ENCODE measurements at places on chromosomes 7 and 10.

DNA sequence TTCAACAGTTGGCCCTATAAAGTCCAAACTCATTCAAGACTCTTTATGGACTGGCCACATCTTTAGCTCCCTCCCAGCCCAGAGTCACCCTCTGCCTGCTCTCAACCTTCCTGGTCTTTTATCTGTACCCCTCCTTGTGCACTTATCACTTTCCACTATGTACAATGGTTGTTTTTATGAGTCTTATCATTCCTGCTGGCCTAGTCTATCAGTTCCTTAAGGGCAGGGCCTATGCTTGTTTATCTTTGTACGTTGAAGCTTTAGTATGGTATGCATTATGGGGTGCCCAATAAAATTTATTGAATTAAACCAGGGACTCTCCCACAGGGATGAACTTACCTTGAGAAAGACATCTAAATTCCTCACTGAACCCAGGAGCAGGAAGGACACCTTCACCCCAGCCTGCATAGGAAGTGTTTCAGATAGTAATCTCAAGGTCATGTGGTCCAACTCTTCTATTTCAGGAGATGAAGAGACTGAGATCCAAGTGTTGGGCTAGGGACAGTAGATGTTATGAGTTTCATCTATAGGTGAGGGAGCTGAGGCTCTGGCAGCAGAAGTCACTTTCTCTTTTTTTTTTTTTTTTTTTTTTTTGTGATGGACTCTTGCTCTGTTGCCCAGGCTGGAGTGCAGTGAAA, 13.3 kb upstream of the PDCD4 start:
- no peak for DNase-seq

DNA sequence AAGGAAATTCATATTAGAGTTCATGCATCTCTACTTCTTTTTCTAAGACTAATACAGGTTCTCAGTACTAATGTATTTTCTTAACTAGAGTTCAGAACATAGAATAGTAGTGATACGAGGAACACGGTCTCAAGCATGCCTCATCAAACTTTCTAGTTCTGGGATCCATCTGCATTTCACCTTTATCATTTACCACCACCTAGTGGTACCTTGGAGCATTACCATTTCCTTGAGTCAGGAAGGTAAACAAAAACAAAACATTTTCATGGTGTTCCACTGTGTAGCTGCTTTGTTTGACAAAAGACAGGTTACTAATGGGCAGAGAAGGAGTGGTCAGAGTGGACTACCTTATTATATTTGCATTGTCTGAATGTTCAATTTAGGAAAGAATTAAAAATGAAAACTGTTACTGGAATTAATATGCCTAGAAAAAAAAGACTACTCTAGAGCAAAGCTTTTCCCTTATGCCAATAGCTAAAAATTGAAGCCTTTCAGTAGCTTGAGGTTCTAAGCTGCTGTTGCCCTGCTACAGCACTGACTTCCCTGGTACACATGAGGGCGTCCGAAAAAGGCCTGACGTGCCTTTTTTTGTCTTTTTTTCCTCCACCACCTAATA, 44.5 kb downstream of the STARD3NL start:
- DNase-seq: no peak

DNA sequence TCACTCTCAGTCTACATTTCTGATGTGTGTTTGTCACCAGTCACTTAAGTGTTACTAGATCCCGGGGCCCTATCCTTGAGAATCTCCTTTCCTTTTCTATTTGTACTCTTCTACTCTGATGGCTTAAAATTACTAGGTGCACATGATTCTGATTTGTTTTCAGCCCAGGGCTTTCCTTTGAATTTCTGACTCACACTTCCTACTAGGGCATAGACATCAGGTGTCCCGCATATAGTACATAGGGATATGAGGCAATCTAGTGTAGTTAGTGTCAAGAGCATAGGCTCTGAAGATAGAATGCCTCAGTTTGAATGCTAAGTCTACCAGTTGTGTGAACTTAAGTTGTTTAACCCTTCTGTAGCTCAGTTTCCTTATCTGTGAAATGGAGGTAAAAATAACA, 49.4 kb upstream of the LRRN3 start:
- no peak for DNase-seq

- DNase-seq: no peak
These were observed 175.9 kb downstream of the PTN start for GRCh38 chr7:137167609-137168008.

DNA sequence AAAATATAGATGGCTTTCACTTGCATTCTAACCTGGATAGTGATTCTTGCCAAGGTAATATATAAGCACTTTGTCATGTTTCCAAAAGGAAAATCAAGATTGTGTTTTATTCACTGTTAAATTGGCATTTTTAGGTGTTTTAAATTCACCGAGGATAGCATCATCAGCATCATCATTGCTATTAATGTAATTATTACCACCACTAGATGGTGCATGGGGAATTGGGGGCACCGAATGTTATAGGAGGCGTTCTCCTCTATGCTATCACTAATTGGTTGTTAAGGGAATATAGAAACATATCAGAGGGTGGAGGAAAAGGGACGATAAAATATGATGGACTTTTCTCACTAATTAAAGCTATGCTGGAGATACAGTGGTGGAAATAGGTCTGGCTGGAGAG, 95.5 kb downstream of the CELF2 start:
- DNase-seq: no peak

DNA sequence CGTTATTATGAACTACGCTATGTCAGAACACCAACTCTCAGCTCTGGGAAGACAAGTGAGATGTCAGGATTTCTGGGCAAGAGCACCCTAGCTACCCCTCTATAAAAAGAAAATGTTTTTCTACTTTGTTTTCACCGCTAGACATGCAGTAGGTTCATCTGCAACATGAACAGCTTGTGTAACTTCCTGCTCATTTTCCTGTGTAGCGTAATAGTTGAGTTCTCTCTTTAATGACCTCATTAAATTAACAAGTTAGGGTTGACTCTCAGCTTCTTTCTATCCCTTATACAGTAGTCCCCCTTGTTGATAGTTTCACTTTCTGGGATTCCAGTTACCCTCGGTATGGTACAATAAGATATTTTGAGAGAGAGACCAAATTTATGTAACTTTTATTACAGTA, 329.4 kb upstream of the ZNF32 start:
- DNase-seq: no peak

DNA sequence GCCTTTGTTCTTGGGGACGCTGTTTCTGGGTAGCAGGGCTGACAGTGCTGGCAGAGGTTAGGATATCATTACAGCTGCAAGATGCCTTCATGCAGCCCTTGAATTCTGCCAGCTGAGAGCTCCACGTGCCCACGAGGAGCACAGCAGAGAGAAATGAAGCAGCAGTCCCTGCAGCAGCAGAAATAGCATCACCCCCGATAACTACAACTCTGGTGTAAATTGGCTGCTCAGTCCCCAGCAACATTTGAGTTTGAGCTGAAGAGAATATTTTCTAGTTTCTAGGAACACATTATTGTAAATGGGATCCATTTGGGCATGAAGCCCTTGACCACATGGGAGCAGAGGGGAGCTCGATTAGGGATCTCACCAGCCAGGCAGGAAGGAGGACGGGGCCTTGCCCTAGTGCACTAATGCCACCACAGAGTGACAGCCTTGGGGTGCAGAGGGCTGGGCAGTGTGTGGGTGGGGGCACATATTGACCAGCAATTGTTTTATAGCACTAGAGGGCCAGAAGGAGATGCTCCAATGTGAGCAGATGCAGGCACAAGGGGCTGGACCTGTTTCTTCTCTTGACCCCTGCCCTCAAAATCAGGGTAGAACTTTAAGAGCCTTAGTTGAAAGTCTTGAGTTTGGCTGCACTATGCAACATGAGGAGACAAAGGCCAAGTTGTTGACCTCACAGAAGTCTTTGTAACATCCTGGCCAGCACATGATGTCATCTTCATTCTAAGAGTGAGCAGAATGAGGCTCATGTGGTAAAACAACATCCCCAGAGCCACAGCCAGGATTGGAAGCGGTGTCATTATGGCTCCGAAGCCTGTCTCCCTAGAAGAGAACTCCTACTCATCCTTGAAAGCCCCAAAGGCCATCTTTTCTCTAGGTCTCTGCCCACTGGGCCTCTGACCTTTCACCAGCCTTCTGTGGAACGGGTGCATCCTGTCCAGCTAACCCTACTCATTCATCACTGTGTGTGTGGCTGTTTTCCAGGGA, 52.6 kb downstream of the ADCY1 start:
- no peak for DNase-seq

GRCh38 chr7:150838965-150839650, 13.2 kb upstream of the AOC1 start:
- no peak for DNase-seq

GRCh38 chr10:3294919-3295581, 122.5 kb upstream of the PITRM1 start:
- no peak for DNase-seq

GRCh38 chr7:156473476-156474240, 166.9 kb upstream of the RNF32 start:
- no peak for DNase-seq

DNA sequence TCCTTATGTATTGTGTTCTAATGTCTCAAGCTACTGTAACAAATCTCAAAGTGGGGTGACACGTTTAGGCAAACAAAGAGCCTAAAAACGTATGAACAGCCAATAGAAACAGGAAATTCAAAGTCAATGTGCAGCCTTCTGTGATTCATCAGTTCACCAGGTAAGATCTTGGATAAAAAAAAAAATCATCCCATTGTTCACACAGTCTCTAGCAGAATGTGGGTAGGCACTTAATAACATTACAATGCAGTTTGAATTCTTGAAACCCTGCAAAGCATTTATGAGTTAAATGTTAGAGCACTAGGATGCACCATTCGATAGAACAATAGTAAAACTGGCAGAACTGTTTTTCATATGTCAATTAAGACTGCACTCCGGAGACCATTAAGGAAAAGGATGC, 88.2 kb upstream of the HDAC9 start:
- no peak for DNase-seq

Data from stimulated activated CD8-positive, alpha-beta memory T cell treated with anti-CD3 and anti-CD28 coated beads, Interleukin-15, amount 100 ng/mL, for 1 hour (primary cell).